ENCODE measurements at places on chromosomes 3 and 15.

- DNase-seq, result no peak
Observed at GRCh38 chr15:92612891-92613290, 42.7 kb downstream of the FAM174B start.

GRCh38 chr3:127888564-127889107, 26.4 kb upstream of the KBTBD12 start:
- DNase-seq, result no peak

DNA sequence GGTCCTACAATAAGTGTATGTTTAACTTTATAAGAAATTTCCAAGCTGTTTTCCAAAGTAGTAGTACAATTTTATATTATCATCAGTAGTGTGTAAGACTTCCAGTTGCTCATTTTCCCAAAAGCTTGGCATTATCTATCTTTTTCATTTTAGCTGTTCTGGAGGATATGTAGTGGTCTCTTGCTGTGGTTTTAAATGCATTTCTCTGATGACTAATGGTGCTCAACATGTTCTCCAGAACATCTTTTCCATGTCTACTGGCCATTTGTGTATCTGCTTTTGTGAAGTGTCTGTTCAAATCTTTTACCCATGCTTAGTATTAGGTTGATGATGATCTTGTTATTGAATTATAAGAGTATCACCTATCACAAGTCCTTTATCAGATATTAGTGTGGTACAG, 13.3 kb downstream of the BCL2A1 start:
- DNase-seq, result no peak

DNA sequence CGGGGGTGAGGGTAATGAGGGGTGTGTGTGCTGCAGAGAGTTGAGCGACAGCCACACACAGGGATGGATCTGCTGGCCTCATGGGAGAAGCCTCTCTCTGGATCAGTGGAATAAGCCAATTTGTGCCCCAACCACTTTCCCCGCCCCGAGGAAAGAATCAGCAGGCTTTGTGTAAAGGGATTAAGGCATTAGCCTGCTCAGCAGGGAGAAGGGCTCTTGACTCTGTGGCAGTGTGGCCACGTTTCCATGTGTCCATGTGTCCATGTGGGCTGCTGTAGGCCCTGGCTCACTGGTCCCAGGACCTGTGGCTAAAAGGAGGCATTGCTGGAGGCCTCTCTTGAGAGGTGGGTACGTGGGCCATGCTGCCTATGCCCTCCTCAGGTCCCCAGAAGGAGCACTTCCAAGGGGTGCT, 104.7 kb downstream of the HMG20A start:
- DNase-seq, result no peak

DNA sequence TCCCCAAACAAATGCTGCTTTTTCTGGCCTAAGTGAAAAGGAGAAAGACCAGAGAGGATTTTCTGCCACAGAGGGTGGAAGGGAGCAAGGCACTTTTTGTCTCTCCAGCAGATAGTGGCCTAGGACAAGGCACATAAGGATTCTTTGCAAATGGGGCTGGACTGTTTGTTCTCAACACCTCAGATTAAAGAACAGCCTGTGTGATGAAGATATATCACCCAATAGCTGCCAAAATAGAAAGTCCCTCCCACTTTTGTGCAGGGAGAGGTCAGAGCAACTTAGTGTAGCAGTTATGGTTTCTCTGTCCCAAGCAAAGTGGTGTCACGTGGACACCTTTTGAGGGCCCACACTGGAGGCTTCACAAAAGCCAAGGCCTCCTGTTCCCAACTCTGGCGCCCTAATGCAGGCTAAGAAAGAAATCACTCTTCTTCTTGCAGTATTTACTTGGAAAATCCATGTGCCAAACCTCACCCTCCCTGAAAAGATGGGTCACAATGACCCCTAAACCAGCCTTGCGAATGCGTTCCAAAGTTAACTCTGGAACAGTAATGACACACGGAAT, 84.9 kb downstream of the LRIG1 start:
- no peak for DNase-seq

DNA sequence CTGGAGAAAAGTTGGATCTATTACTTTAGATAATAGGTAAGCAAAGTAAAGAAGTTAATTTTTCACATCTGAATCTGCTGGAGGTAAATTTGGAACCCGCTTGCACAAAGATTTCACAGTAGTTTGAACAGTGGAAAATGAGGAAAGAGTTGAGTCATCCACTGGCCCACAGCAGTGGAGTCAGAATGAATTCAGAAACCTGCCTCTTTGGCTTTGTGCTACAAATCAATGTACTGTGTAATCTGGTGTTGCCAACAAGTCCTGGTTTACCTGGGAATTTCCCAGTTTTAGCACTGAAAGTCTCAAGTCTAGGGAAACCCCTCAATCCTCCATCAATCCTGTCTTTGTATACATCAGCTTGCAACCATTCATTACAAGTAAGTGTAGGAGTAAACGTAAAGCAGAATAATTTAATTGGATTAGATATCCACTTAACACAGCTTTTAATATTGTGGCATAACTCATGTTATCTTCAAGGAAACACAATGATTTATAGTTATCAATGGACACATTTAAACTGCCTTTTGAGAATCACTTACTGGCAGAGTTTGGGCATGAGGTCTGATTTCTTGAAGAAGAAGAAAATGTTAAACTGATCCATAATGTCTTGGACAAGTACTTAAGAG, 100.6 kb downstream of the DCLK3 start:
- no peak for DNase-seq

- DNase-seq, result no peak
Observed at GRCh38 chr15:68340726-68341671, 63.5 kb downstream of the FEM1B start.

DNA sequence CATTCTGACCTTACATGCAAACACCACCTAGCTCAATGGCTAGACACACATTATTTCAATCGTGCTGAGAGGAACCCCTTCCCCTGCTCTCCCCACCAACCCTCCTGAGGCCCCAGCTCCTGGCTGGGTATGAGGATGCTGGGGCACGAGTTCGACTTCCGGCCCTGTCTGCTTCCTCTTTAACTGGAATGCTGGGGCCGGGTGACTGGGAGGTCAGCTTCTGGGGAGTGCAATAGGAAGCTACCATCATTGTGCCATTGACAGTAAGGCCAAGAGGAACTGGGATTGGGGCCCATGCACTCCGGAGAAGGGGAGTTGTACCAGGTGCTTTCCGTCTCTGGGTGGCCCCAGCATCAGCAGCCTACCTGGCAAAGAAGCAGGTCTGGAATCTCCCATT, 15.6 kb upstream of the TLE3 start:
- peak; percentile 93 for DNase-seq

DNA sequence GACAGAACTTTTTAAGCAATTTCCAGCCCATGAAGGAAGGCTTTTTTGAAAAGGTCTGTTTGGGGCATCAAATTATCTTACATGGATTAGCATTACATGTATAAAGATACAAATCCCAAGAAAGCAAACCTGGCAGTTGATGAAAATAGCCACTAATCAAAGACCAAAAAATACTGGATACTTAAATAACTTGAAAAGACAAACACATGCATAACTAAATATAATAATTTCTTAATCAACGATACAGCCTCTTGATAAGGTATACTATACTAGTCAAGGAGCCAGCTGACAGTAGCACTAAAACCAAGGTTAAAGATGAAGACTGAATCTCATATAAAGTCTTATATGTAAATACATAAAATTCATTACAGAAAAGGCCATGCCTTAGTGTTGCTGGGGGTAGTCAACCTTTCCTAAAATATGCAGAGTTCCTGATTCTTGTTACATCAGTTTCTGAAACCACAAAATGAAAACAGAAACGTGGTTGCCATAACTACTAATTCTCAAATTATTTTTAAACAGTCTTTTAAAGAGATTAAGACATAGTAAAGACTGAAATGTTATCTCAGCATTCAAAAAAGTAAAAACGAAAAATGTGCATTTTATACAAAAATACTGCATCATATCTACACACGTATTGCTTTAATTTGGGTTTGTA, 2.0 kb downstream of the ANKRD28 start:
- DNase-seq, result no peak

- no peak for DNase-seq
Observed at GRCh38 chr15:72935521-72935920, 116.7 kb upstream of the NEO1 start.

DNA sequence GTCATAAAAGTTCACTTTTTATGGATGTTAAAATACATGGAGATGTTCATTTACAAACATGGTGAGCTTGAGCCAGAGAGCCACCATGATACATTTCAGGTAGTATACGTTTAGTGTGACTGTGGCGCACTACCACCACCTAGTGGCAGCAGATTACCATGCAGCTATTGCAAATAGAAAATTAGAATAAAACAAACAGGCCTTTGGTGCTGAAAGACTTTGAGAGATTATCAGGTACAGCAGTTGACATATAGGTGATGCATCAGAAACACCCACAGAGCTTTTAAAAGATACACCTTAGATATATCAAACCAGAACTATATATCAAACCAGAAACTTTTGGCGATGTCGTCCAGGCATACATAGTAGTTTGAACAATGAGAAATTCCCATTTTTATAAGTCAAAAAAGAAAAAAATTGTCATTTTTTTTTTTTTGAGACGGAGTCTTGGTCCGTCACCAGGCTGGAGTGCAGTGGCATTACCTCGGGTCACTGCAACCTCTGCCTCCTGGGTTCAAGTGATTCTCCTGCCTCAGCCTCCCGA, 42.0 kb upstream of the ICE2 start:
- peak; percentile 67 for DNase-seq

DNA sequence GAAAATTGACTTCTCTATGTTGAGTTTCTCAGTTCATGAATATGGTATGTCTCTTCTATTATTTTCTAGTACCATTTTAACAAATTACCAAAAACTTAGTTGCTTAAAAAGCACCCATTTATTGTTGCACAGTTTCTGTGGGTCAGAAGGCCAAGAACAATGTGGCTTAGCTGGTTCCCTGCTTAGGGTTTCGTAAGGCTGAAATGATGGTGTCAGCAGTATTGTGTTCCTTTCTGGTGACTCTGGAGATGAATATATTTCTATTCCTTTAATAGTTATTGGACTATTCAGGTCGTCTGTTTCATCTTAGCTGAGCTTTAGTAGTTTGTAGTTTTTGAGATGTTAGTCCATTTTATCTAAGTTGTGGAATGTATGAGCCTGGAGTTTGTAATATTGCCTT, 44.9 kb downstream of the IL1RAP start:
- DNase-seq, result peak; percentile 33

DNA sequence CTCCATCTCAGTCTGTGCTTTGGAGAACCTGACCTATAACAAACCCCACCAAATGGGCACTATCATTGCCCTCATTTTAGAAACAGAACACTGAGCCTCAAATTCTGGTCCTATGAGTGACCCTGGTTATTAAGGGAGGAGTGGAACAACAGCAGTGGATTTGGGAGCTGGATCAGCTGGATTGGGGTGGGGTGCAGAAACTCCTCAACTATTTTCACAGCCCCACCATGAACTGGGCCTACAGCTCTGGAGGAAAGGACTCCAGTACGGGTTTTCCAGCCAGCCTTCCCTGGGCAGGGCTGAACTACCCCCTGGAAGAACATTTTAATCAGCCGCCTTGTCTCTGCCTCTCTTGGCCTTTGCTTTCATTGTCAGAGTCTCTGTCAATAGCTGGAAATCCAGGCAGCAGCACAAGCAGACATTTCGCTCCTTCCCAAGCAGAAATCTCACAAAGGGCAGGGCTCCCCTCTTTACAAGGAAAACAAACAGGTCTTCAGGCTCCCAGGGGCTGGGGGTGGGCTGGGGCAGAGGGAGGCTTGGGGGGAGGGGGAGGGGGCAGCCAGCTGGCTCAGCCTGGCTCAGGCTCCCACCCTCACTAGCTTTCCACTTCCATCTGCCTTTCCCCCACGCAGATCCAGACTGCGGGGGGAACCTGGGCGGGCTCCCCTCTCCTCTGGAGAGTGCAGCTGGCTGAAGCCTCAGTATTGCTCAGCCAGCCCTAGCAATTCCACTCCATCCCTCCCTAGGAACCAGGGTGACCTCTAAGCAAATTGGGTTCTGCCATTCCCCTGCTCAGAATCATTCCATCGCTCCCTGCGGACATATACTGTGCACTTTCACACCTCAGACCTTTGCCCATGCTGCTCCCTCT, 13.7 kb upstream of the TLE3 start:
- peak; percentile 37 for DNase-seq

- no peak for DNase-seq
Observed at GRCh38 chr3:101531473-101532086, 18.6 kb upstream of the SENP7 start.

GRCh38 chr3:138331143-138331894, 1.7 kb upstream of the NME9 start:
- DNase-seq, result no peak

DNA sequence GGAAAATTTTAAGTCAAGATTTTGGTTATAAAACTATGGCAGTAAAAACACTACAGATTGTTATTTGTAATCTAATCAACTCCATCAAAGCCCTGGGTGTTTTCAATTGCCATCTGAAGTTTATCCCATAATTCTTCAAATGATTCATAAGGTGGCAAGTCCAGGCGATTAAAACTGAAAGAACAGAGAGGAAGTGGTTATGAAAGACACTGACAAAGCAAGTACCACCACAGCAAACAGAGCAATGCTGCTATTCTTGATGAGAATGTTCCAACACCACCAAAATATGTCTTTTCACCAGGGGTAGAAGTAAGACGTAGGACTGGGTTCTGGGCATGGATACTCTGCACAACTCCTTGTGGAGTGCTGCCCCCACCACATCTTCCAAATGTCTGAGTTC, 86.9 kb upstream of the PRTG start:
- DNase-seq, result no peak

- DNase-seq, result no peak
Observed at GRCh38 chr3:133157716-133158115, 119.5 kb downstream of the TMEM108 start.

- no peak for DNase-seq
Observed at GRCh38 chr3:157087780-157088600, 72.0 kb downstream of the CCNL1 start.

DNA sequence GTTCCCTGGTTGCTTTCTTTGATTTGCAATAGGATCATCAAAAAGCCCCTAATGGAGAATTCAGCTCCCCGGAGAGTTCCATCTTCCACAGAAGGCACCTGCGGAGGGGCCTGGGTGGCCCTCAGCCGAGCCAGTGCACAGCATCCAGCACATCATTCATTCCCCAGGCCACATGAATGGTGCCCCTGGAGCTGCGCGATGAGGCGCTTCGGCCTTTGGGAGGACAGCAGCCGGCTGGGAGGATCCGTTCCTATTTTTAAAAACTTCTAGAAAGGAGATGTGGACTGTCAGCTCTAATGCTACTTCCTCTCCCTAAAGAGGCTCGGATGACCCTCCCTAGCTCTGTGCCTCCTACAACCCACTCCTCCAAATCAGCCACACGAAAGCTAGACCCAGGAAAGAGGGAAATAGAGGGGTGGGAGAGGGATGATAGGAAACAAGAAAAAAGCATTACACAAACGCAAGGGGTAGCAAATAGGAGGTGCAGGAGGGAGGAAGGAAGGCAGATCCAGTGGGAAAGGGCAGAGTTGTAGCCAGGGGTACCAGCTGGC, 20.3 kb downstream of the EHD4 start:
- DNase-seq, result no peak

- DNase-seq, result no peak
Observed at GRCh38 chr15:82971218-82971984, 14.6 kb upstream of the RAMAC start.

- no peak for DNase-seq
Observed at GRCh38 chr15:63977119-63977518, 69.2 kb downstream of the DAPK2 start.

- DNase-seq, result no peak
Observed at GRCh38 chr3:15553749-15554148, 32.2 kb upstream of the COLQ start.

- no peak for DNase-seq
Observed at GRCh38 chr3:141306922-141307321, 61.4 kb upstream of the ZBTB38 start.
